ENCODE measurements at places on chromosomes 12 and 14.

DNA sequence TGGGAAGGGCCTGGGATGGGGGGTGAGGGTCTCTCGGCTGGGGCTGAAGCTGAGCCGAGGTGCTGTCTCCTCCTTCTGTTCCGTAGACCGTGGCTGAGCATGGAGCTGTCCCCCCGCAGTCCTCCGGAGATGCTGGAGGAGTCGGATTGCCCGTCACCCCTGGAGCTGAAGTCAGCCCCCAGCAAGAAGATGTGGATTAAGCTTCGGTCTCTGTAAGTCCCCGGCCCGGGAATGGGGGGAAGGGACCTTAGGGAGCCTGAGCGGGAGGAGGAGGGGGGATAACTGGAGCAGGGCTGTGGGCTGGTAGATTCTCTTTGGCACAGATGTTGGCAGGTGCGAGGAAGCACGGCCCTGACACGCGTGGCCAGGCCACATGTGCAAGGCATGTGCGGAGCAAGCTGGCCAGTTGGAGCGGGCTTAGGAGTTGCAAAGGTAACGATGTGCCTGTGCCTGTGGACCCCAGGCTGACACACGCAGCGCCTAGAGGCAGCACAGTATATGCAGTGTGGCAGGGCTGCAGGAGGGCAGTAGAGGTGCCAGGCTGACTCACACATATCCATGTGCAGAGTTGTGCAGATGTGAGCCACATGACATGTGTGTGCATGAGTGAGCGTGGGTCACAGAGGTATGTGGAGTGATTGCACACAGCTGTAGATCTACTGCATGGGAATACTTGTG lies 512 bp downstream of the PDE1B start:
- DNase-seq: no peak

DNA sequence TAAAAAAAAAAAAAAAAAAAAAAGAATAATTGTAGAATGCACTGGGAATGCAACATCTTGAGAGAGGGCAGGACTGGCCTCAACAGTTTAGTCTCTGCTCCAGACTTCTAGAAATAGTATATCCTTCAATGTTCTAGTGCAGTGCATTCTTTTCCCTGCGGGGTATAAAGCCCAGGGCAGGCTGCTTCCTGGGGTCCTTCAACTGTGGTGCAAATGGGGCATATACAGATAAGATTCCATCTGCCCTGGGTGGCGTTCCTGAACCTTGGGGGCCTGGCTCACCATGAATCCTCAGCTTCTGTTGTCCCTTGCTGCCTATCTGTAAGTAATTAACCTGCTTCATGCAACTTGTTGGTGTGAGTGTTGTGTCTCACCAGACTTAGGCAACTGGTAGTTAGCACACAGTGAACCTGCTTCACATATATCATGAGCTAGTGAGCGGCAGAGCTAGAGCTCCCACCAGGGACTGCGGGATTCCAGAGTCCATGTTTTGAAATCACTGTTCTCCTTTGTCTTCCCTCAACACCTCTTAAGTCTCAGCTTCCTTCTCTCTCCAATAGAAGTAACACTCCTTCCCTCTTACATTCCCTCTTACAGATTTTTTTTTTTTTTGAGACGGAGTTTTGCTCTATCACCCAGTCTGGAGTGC lies 177.6 kb downstream of the SUDS3 start:
- DNase-seq: no peak

DNA sequence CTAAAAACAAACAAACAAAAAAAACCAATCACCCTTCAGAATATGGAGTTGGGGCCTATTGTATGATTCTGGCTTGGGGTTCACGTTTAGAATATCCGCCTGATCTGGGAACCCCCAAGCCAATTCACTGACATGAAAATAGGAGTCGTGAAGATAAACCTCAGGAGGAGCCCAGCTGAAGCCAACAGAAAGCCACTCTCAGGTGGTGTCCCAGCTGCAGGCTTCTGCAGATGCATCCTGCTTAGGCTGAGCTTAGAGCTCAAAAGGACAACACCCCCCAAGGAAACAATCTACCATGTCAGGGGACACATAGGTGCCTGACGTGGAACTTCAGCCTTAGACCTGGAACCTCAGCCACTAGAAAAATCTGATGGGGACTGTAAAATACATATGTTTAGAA lies 51.9 kb downstream of the SYNE3 start:
- no peak for DNase-seq

DNA sequence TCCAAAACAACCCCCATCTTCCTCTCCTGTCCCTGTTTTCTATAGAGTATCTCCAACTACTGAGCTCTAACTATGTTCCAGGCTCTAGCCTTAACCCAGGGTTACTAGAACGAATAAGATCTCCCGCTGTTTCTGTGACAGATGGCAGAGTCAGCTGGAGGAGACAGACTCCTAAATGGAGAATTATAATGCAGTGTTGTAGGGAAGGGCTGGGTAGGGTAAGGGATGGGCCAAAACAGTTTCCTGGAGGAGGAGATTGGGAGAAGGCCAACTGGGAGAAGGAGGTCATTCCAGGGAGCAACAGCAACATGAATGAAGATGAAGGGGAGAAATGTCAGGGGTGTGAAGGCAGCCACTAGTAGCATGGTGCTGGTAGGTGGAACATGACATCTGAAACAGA lies 73.4 kb upstream of the ANO4 start:
- no peak for DNase-seq

DNA sequence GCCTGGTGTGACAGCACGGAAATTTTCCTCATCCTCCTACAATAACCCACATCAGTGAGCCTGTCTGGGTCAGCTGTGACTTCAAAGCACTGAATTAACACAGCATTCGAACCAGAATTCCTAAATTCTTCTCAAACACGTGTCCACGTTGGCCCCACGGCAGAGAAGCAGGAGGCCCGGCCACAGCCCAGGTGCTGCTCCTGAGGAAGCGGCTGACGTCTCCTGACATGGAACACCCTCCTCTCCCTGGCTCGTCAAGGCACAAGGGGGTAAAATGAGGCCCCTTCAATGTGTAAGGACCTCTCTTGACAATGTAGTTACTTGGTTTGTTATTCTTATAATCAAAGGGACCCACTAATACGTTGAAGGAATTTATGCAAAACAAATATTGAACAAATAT lies 156.3 kb upstream of the GSC start:
- no peak for DNase-seq

- no peak for DNase-seq
These were observed 83.7 kb downstream of the PHETA1 start for GRCh38 chr12:111285200-111285599.

DNA sequence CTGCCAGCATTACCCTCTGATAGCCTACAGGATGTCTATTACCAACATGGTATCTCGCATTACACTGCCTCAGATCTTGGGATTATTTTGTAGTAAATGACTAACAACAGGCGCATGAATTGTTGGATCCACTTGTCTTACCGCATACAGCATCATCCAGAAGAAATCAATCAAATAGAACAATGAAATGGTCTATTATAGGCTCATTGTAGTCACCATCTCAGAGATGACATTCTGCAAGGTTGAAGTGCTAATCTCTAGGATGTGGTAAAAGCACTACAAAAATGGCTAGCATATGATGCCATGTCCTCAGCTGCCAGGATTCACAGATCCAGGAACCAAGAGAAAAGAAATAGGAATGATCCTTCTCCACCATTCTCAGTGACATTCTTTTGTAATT lies 52.0 kb downstream of the WASHC3 start:
- no peak for DNase-seq

- no peak for DNase-seq
These were observed 118.6 kb upstream of the SYT1 start for GRCh38 chr12:78746001-78746400.

GRCh38 chr14:30330445-30330844 lies 228.5 kb upstream of the G2E3 start:
- DNase-seq: no peak

- no peak for DNase-seq
These were observed 43.4 kb upstream of the ST8SIA1 start for GRCh38 chr12:22377731-22378496.

GRCh38 chr14:97538749-97539410 lies 741.7 kb downstream of the VRK1 start:
- no peak for DNase-seq

GRCh38 chr12:131385313-131386166 lies 325.4 kb upstream of the SFSWAP start:
- no peak for DNase-seq

DNA sequence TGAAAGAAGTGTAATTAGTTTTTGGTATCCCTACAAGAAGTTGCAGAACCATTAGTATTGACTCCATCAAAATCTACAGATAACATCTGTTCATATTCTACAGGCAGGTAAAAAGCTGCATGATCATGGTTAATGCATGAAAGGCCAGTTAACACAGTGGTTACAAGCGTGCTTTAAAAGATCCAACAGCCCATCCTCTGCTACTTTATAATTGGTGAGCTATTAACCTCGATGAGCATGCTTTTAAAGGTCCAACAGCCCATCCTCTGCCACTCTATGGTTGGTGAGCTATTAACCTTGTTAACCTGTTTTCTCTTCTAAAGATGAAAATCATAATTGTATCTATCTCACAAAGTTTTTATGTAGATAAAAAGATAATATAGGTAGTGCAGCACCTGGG lies 289.3 kb downstream of the DUSP6 start:
- DNase-seq: no peak

GRCh38 chr12:34395056-34396005 lies 373.0 kb downstream of the ALG10 start:
- no peak for DNase-seq

DNA sequence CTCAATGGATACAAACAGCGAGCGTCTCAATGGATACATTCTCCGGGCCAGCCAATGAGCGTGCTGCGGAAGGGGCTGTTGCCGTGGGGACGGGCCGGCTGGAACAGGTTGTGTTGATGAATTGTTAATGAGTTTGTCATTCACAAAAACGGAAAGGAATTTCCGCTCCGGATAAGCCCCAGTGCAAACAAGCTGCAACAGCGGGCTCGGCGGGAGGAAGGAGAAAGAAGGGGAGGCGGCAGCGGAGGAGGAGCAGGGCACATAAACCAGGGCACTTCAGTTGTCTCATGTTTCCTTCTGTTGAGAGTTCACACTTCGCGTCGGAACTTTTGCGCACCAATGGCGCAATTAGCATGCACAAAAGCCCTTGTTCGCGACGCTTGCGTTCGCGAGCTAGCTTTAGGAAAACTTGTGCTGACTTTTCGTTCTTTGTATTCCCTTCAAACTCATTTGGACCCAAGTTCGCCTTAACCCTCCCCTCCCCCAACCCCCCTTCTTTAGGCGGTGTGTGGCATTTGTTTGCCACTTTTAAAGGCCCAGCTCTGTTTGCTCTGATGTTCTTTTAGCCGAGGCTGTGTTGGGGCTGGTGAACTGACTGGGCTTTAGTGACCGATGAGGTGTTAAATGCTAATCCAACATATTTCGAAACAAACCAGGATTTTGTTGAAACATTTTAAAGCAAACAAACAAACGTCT lies at the start of gene DUSP6:
Gene DUSP6, minus strand, starts transcription at position 10 of the 696 bp plus-strand sequence. CDS start 462 bp downstream, outside the sequence.
- peak; percentile 21 for DNase-seq

- no peak for DNase-seq
These were observed 211.5 kb downstream of the SLC41A2 start for GRCh38 chr12:104746467-104747088.

DNA sequence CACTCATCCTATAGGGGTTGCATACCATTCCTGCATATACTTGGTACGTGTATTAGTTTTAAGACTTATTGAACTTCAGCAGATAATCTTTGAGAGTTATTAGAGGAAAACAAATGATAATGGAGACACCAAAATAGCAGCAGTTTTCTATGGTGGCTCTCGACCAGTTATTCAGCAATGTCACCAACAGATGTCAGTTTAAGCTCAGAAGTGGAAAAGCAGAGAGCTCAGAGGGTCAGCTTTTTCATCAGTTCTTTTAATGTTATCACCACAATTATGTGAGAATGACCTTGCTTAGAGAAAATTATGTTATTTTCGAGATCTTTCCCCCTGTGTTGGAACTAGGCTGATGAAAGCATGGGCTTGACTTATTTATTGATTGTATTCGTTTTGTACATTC lies 32.0 kb downstream of the PTPN11 start:
- DNase-seq: no peak

DNA sequence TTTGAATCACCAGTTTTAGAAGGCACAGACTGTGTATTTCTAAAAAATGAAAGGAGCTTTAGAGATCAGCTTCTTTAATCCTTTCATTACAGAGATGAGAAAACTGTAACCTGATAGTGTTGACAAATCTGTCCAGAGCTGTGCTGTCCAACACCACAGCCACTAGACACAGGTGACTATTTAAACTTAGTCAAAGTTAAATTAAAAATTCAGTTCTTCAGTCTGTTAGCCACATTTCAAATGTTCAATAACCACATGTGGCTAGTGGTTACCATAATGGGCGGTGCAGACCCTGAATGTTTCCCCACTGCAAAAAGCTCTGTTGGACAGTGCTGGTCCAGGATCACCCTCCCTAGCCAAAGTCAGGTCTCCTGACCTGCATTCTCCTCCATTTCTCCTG lies 21.6 kb downstream of the DAD1 start:
- DNase-seq: no peak

- no peak for DNase-seq
These were observed 198.7 kb upstream of the DCN start for GRCh38 chr12:91381309-91381804.

GRCh38 chr12:43291516-43291915 lies 260.5 kb downstream of the ADAMTS20 start:
- no peak for DNase-seq

GRCh38 chr14:70809225-70810219 lies at the start of gene MAP3K9:
MAP3K9 (minus strand) TSS chr14:70809513; CDS start chr14:70809171, 342 bp downstream.
- DNase-seq: peak; percentile 18
